Activated CD8-positive, alpha-beta T cell treated with anti-CD3 and anti-CD28 coated beads for 36 hours (primary cell): ENCODE measurements at places on chromosomes 16 and 17.

- DNase-seq = peak; percentile 77
Measured at GRCh38 chr17:42407289-42407836, 15.7 kb downstream of the CAVIN1 start.

GRCh38 chr17:29054835-29055234 is 11.9 kb downstream of the PIPOX start:
- no peak for DNase-seq

- DNase-seq = no peak
Measured at GRCh38 chr17:75442168-75443103, 14.0 kb upstream of the TMEM94 start.

DNA sequence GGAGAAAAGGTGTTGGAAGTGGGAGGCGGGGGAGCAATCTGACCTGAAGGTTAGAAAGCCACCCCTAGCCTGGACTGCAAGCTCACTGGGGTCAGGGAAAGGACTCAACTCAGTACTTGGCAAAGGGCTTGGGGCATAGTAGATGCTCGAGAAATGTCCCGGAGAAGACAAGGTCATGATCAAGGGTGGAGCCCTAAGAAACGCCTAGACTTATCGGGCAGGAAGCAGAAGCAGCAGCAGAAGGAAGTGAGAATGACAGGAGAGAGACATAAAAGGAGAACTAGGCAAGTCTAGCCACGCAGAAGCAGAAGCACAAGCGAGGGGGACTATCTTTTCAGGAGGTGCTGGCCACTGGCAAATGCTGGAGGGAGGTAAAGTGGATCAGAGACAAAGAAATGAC is 10.2 kb downstream of the COTL1 start:
- no peak for DNase-seq

DNA sequence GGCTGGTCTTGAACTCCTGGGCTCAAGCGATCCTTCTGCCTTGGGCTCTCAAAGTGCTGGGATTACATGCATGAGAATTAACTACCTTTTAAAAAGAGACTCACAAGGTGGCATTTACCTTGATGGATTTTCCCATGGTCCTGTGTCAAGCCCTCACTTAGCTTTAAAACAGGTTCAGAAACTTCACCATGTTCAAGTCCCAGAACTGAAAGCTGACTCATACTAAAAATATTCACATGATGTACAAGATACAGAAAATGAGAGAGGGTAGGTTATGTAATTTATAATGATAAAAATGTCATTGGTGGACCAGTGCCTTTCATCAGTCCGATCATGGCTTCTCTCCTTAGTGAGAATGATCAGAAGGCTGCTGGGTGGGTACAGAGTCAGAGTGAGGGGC is 4.3 kb upstream of the AKAP1 start:
- DNase-seq = no peak

DNA sequence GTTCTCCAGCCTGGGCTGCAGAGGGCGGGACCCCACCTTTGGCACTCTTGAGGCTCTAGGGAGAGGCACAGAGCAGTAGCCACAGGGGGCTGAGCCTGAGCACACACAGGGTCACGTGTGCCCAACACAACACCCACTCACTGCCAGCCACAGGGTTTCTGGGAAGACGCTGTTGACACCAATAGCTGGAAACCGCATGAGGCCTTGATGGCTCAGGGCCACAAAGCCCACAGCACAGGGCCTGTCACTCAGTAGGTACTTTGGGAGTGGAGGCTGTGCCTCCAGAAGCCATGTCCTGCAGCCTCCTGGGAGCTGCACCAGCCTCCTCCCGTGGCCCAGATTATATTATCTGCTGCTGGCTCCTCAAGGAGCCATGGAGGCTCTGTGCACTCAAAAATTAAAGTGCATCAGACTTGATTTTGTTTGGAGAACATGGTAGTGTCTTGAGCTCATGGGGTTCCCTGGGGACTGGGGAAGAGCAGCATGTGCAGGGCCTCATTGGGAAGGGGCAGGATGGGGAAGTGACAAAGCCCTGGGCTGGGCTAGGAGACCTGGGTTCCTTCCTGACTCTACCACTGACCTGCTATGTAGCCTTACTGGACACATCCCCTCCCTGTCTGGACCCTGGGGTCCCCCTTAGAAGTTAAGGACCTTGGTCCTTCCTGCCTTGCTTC is 12.5 kb upstream of the SREBF1 start:
- peak; percentile 98 for DNase-seq

DNA sequence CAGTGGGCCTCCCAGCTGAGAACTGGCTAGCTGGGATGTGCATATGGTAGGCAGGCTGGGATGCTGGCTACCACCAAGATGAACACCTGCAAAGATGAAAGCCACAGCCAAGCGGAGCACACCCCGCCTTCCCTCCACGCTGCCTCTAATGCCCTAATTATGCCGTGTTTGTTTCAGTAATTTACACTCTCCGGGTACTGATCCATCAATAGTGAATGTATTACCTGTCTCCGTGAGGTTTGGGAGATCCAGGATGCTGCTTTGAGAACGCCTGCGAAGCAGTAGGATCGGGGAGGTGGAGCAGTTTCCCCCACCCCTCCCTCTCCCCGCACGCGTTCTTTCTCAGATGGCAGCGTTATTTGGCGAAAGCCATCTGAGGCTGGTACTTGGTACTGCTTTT is 28.9 kb upstream of the GSE1 start:
- DNase-seq = no peak

DNA sequence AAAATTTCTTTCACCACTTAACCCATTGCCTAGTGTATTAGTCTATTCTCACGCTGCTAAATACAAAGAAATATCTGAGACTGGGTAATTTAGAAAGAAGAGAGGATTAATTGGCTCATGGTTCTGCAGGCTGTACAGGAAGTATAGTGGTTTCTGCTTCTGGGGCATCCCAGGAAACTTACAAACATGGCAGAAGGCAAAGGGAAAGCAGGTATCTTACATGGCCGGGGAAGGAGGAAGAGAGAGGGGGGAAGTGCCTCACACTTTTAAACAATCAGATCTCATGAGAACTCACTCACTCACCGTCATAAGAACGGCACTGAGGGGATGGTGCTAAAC is 931.4 kb upstream of the SOX9 start:
- DNase-seq = no peak

DNA sequence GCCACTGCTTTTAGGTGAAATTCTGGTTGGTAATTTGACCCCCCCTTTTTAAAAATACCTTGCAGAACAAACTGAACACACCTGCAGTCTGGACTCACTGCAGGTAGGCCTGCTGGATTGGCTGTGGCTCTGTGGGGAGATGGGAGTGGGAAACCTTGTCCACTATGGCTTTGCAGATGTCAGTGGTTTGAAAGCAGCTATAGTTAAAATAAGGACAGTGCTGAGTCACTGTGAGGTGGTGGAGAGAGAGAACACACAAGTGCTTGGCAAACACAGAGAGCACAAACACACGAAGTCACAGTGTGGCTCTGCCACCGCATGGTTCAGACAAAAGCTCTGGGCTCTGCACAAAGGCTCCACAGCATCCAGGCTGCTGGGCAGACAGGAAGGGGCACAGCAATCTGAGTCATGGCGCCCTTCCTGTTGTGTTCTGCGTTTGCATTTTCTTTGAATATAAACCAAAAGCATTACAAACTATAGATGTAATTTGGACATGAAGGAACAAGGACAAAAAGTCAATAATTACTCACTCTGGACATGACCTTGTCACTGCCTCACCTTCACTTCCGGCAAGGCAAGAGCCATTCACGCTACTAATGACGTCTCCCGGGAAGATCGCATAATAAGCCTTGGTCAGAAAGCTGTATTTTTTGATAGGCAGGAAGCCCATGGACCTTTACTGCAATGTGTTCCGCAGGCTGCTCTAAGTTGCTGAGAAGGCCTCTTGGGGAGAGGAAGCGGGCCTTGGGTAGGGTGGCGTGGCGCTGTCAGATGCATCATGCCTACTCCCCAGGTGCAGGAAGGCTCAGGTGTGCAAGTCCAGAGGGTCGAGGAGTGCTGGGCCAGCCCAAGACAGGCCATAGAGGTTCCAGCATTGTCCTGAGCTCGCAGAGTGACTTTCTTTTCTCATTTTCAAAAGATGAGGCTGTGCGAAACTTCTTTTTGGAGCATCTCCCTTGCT is 60.1 kb upstream of the MED9 start:
- DNase-seq = peak; percentile 62

- no peak for DNase-seq
Measured at GRCh38 chr17:17175917-17176316, 30.2 kb downstream of the PLD6 start.

- no peak for DNase-seq
Measured at GRCh38 chr16:88500255-88500661, 47.2 kb downstream of the ZFPM1 start.

DNA sequence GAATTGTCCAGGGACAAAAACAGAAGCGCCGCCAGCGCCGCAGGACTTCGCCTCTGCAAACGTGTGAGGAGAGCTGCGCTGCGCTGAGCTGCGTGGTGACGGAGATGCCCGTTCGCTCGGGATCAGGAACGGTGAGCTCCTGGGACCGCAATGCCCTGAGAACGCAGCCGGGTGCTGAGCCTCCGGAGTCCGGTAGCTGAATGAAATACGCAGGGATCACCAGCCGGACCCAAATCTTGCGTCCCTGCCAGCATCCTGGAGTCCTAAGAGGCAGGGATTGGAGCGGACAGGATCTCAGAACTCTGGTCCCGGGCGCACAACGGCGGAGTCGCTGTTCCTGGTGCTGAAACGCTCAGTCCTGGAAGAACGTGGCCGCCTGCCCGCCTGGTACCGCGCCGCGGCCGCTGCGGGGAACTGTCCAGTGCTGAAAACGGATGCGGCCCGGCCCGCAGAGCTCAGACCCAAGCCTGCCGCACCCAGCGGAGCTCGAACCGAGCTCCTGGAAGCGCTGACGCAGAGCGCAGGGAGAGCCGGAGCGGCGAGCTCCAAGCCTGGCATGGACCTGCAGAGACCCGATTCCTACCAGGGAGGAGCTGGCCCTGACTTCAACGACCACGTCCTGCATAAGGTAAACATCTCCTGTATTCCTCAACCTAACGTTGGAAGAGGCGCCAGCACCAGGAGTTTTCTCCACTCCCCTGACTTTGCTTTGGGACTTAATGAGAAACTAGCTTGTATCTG is 41.5 kb downstream of the CD300LF start:
- peak; percentile 82 for DNase-seq

DNA sequence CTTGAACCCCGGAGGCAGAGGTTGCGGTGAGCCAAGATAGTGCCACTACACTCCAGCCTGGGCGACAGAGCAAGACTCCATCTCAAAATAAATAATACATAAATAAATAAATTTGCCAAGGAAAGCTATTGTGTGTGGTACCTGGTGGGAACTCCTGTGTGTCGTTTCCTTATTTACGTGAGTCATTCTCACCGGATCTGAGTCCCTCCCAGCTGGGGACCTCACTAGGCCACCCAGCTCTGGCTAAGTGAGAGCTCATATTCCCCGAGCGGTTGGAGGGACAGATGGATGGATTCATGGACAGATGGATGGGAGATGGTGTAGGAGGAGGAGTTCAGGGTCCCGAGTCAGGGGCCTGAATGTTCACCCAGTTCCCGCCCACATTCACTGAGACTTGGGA is 22.9 kb upstream of the C1QL1 start:
- DNase-seq = no peak

DNA sequence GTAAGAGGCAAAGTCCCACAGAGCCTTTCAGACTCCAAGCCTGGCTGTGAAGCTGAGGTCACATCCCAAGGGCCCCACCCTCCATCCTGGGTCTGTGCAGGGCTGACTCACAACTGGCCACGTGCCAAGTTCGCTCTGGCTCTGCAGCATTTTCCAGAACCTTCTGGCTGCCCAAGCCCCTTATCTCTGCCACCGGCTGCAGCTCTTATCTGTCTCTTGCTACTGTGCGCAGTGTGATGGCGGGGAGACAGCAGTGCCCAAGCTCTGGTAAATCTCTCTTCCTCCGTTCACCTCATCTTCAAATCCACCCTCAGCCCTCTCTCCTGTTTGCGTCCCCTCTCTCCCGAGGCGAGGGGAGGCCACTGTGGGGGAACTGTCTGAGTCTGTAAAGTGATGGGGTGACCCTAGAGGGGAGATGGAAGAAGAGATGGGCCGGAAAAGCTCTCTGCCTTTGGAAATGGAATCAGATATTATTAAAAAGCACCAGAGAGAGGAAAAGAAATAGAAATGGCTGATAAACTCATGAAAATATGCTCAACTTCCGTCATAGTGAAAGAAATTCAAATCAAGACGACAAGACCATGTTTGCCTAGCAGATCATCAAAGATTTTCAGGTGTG is 162.7 kb upstream of the CDC42EP4 start:
- peak; percentile 42 for DNase-seq

DNA sequence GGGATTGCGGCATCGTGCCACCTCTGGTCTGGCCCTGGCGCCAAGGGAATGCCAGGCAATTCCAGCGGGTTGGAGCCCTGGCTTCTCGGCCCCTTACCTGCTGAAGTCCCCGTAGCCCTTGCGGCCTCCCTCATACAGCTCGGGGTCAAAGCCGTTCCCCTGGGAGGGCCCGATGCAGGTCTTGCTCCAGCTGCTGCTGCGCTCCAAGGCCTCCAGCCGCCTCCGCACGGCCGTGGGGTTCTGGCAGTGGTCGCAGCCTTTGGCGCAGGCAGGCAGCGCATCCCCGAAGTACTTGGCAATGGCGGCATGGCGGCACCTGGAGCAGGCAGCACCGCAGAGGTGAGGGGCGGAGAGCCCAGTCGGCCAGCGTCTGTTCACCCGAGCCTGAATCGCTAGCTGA is 1.9 kb upstream of the SMIM5 start:
- no peak for DNase-seq

GRCh38 chr17:1001640-1002411 is 4.9 kb downstream of the TIMM22 start:
- no peak for DNase-seq

GRCh38 chr17:17792551-17793377 is 44.0 kb downstream of the SREBF1 start:
- DNase-seq = peak; percentile 79

DNA sequence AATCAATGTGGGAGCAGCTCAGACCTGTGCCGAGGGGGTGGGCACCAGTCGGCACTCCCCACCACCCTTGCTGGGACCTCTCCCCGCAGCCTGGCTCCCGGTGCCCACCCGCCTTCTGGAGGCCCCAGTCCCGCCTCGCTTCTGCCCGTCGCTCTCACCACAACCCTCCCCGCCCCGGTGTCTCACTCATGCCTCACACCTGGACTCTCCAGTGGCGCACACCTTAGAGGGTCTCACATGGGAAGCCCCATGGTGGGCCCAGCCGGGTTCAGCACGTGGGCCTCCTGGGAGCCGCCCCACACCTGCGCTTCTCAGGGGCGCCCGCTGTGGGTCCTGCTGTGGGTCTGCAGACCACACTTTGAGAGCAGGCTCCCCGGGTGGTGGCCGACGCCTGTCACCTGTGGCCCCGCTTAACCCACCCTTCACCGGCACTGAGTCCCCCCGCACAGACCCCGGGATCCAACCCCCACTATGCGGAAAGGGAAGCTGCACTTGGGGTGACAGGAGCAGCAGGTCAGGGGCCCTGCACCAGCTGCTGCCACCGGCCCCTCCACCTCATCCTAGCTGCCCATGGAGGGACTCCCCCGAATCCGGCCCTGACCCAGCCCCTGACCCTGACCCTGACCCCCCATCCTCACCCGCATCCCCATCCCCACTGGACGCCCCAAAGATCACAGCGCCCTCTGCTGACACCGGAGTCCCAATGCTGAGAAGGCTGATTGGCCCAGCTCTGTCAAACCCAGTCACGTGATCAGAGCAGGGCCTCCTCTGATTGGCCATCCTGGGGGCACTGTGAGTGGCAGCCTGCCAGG is 27.4 kb upstream of the SLC38A10 start:
- peak; percentile 71 for DNase-seq

- no peak for DNase-seq
Measured at GRCh38 chr17:34252095-34252443, 3.0 kb upstream of the CCL2 start.

GRCh38 chr16:89178453-89179147 is 7.1 kb downstream of the CDH15 start:
- no peak for DNase-seq

- DNase-seq = peak; percentile 38
Measured at GRCh38 chr16:4648917-4649316, 24.3 kb downstream of the MGRN1 start.
